Activated CD8-positive, alpha-beta memory T cell treated with anti-CD3 and anti-CD28 coated beads for 24 hours (primary cell): ENCODE measurements at places on chromosomes 4 and X.
A peak's percentile ranks its signal among the peaks of the same experiment; 100 is the strongest.

GRCh38 chr4:103098341-103098740, 1.3 kb downstream of the BDH2 start:
- no peak for DNase-seq

DNA sequence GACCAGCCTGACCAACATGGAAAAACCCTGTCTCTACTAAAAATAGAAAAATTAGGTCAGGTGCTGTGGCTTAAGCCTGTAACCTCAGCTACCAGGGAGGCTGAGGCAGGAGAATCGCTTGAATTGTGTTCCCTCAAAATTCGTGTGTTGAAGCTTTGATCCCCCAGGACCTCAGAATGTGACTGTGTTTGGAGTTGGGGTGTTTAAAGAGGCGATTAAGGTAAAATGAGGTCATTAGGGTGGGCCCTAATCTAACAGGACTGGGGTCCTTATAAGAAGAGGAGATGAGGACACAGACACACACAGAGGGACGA, 23.6 kb downstream of the SLC25A6 start:
- no peak for DNase-seq

GRCh38 chr4:119598521-119598920, 30.1 kb downstream of the PDE5A start:
- no peak for DNase-seq

DNA sequence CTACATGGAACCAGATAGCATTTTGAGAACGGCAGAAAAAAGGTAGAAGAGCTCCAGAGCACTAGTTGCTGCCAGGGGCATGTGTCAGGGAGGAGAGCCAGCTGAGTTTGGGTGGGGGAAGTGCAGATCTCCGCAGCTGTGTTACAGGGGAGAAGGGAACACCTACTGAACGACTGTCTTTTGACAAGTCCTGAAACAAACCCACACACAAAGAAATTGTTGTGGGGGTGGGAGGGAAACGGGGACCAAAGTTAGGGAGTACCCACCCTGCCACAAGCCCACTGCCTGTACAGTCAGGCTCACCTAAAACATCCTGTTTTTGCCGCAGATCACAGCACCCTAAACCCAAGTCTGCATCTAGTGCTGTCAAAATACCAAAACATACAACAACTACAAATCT, 55.5 kb downstream of the LEF1 start:
- peak; percentile 67 for DNase-seq

- DNase-seq: no peak
Measured at GRCh38 chr4:25621027-25621930, 34.4 kb upstream of the SLC34A2 start.

DNA sequence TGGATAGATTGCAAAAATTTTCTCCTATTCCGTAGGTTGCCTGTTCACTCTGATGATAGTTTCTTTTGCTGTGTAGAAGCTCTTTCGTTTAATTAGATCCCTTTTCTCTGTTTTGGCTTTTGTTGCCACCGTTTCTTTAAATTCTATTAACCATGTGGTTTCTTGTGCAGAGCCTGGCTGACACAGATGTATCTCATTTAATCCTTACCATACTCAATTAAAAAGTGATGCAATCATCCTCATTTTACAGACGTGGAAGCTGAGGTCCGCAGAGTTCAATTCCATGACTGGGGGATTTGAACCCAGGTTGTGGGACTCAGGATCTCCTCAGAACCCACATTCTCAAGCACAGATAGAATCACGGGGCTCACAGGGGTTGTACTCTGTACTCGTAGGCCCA, 66.7 kb downstream of the SORCS2 start:
- no peak for DNase-seq

- DNase-seq: no peak
Measured at GRCh38 chrX:101028562-101028961, 23.3 kb downstream of the TRMT2B start.

DNA sequence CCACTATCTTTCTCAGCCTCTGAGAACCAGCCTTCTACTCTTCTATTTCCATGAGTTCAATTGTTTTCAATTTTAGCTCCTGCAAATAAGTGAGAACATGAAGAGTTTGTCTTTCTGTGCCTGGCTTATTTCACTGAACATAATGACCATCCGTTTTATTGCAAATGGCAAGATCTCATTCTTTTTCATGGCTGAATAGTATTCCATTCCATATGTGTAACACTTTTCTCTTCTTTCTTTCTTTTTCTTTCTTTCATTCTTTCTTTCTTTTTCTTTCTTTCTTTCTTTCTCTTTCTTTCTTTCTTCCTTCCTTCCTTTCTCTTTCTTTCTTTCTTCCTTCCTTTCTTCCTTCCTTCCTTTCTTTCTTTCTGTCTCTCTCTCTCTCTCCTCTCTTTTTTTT, 228.7 kb downstream of the SHOX start:
- DNase-seq: no peak

GRCh38 chrX:78024349-78025059, 55.1 kb upstream of the PGAM4 start:
- peak; percentile 57 for DNase-seq

- DNase-seq: no peak
Measured at GRCh38 chr4:174217273-174218126, 66.0 kb downstream of the FBXO8 start.

GRCh38 chr4:77023920-77024319, 51.9 kb downstream of the CCNI start:
- DNase-seq: no peak

GRCh38 chr4:96295143-96295741, 455.3 kb downstream of the PDHA2 start:
- DNase-seq: no peak

GRCh38 chr4:54400188-54400587, 171.1 kb downstream of the PDGFRA start:
- no peak for DNase-seq

- no peak for DNase-seq
Measured at GRCh38 chr4:89839558-89839957, 2.6 kb upstream of the SNCA start.

DNA sequence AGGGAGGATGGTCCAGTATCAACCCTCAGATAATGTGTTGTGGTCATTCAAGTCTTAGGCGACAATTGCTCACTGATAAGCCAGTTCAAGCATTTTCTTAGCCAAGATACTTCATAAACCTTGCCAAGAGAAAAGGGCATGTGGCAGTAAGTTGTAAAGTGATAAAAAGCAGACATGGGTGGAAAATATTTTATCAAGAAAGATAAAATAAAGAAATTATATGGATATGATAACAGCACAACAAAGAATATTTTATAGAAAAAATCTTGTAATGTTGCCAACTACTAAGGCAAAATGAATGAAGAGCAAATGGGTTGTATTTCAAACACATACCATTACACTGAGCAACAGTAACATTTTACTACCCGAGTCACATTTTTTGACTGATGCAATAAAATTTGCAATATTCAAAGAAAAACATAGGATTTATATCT, 217.4 kb upstream of the PITX2 start:
- DNase-seq: no peak

GRCh38 chr4:123477711-123478209, 81.2 kb downstream of the SPRY1 start:
- DNase-seq: peak; percentile 64

DNA sequence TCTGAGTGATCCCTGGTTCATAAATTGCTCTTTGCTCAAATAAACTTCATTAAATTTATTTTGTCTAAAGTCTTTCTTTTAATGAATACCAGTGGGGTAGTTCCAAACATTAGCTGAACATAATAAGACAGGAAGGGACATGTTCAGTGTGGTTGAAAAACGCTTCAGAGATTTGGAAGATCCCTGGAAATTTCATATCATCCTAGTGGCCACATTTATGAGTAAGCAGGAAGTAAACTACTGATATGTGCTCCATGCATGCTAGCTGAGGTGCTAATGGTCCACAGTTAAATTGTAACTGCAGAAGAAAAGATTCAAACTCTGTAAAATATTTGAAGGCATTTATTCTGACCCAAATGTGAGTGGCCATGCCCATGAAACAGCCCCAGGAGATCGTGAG, 1328.7 kb downstream of the ADGRL3 start:
- DNase-seq: no peak

DNA sequence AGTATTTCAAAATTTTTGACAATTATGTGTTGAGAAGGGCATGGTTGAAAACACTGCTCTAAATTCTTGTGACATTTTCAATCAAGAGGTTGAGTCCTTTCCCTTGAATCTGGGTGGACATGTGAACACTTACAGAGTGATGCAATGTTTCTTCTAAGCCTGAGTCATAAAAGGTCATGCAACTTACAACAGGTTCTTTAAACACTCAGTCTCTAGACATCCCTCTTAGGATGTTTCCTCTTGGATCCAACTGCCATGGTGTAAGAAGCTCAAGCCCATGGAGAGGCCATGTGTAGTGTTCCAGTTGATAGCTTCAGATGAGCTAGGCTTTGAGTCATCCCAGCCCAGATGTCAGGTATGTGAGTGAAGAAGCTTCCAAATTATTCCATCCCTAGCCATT, 232.2 kb upstream of the MAOA start:
- no peak for DNase-seq

DNA sequence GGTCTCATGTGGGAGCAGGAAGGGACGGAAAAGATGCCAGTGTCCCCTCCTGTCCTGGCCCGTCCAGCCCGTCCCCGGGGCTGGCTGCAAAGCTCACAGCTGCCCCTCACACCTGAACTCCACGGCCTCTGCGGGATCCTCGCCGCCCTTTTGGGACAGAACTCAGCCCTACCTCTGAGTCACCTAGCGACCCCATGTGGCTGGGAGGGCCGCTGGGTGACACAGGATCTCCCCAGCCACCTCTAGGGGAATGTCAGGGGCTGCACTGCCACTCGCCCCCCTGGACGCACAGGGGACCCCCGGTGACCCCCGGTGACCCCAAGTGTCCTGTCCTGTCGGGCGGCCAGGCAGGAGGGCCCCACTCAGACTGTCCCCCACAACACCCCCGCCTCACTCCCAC, 748 bp downstream of the FAM9B start:
- no peak for DNase-seq

DNA sequence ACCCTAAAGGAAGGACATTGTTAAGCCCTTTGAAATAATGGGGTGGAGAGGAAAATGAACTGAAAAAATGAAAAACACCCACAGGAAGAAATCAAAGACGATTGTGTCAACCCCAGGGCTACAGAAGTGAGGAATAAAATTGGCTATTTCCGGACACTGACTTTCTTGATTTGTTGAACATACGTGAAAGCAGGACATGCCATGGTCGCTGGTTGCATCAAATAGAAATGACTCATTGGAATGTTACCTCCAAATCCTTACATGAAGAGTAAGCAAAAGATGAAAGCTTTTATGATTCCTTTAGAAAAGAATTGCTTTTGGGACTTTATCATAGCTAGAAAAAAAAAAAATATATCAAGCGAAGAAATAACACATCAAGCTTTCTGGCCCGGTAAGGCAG, 75.3 kb downstream of the DCUN1D4 start:
- DNase-seq: no peak

DNA sequence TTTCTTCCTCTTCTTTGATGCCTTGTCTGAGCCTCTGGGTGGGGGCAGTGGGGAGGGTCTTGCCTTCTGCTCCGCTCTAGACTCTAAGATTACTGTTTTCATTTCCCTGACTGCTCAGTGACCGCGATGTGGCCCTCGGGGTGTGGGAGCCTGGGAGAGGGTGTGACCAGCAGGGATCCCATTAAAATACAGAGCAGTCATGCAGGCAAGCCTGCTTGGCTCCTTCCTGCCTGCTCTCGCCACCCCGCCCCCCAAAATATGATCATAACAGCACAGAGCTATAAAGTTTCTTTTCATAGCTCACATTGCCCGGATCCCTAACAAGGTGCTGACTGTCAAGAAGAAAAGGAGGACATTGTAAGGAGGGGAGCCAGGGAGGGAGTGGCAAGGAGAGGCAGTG, 332.9 kb downstream of the RAB28 start:
- no peak for DNase-seq

- DNase-seq: no peak
Measured at GRCh38 chrX:41471786-41472185, 24.6 kb downstream of the NYX start.

- no peak for DNase-seq
Measured at GRCh38 chr4:140372751-140373327, 607 bp upstream of the SCOC start.

DNA sequence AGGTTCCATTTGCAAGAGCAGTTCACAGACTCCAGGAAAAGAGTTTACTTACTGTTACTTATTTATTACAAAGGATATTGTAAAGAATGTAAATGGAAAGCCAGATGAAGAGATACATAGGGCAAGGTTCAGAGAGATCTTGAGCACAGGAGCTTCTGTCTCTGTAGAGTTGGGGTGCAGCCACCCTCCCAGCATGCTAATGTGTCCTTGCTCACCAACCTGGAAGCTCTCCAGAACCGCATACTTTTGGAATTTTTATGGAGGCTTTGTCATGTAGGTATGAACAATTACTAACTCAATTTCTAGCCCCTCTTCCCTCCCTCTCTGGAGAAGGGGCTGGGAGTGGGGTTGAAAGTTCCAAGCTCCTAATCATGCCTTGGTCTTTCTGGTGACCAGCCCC, 857.2 kb downstream of the RPA4 start:
- DNase-seq: no peak

DNA sequence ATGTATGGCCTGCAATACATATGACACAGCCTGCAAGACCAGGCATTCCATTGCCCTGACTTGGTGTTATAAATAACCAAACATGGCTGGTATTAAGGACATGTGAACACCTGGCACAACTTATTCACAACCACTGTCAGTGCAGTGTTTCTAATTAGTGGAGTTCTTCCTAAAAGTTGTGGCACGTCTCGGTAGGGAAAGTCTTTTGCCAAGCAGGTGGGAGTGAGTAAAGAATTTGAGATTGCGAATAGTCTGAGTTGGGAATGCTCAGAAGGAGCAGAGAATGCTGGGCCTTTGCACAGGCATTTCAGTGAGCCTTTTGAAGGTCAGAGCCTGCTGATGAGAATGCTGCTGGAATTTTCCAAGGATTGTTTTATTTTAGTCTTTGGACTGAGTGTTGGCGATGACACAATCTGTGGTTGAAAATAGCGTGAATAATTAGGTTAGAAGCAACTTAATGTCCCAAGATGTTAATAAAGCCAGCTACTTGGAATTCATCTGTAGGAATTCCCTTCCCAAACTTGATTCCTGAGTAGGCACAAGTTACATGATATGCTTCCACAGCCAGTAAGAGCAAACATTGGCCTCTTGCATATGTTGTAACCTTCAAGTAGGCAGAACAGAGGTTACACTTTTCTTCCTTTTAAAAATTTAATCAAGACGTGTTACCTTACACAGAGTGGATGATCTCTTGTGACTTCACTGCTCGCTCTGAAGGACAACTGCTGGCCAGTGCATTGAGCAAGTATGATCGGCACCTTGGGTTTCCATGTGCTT, 83.6 kb upstream of the PGRMC2 start:
- DNase-seq: no peak

- DNase-seq: no peak
Measured at GRCh38 chrX:49060914-49061313, 2.1 kb downstream of the CCDC120 start.
